ENCODE measurements at places on chromosomes 5 and 9.
A peak's percentile ranks its signal among the peaks of the same experiment; 100 is the strongest.

- H3K4me1 ChIP-seq, result no peaks in the 10 kb centered on the region
- no peak overlapping the region for H3K27ac ChIP-seq
- no peaks in the 10 kb centered on the region for H3K36me3 ChIP-seq
- no peaks in the 10 kb centered on the region for H3K27me3 ChIP-seq
- no peak for DNase-seq
Observed at GRCh38 chr5:82211855-82212572, 66.1 kb downstream of the RPS23 start.

- H3K27ac ChIP-seq, result no peak overlapping the region
- H3K4me3 ChIP-seq, result peak overlapping the region; percentile 63
- DNase-seq, result no peak
- H3K36me3 ChIP-seq, result no peaks in the 10 kb centered on the region
- peaks cover 4% of the 10 kb centered on the region for H3K4me1 ChIP-seq
- no peaks in the 10 kb centered on the region for H3K27me3 ChIP-seq
Observed at GRCh38 chr9:69671311-69671878, 776 bp downstream of the APBA1 start.

DNA sequence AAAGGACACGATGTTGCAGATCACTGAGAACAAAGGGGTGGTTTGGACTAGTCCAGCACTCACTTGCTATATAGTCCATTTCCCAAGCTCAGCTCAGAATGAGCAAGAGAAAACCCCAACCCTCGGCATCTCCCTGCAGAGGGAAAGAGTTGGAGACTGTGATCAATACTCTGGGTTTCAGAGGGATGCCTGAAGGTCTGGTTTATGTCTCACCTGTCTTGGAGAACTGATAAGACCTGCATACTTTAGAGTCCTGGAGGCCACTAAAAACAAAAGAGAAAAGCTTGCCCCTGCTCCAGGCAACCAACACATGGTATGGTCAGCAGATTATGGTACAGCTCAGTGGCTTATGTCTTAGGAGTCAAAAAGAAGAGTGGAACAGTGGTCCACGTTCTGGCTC, 1006.9 kb downstream of the CDH9 start:
- no peak for DNase-seq
- no peaks in the 10 kb centered on the region for H3K4me1 ChIP-seq
- no peaks in the 10 kb centered on the region for H3K27me3 ChIP-seq
- no peak overlapping the region for H3K4me3 ChIP-seq
- no peak overlapping the region for H3K27ac ChIP-seq

- no peak for DNase-seq
- H3K27me3 ChIP-seq, result no peaks in the 10 kb centered on the region
- no peak overlapping the region for H3K4me3 ChIP-seq
Observed at GRCh38 chr9:90890146-90890810, 88.7 kb downstream of the SYK start.

DNA sequence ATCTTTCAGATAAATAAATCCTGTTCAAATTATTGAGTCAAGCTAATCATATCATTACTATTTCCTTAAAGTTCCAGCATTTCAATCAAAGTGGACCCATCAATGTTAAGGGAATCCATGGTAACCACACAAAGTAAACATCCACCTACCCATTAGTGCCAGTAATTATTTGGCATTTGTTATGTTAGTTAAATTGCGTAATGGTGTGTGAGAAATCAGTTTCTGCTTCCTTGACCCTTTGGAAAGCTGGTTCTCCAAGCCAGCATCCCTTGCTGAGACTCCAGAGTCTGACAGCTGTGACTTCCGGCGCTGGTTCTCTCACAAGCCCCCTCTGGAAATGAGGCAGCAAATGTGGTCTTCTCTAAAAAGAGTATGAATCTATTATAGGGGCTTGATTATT, 308.6 kb upstream of the EFNA5 start:
- peaks cover 7% of the 10 kb centered on the region for H3K4me1 ChIP-seq
- no peaks in the 10 kb centered on the region for H3K27me3 ChIP-seq
- no peak overlapping the region for H3K27ac ChIP-seq
- no peaks in the 10 kb centered on the region for H3K36me3 ChIP-seq

- no peaks in the 10 kb centered on the region for H3K27me3 ChIP-seq
- H3K4me1 ChIP-seq, result no peaks in the 10 kb centered on the region
- DNase-seq, result no peak
- H3K27ac ChIP-seq, result no peak overlapping the region
- H3K4me3 ChIP-seq, result no peak overlapping the region
Observed at GRCh38 chr5:168481330-168481788, 4.9 kb upstream of the RARS1 start.

DNA sequence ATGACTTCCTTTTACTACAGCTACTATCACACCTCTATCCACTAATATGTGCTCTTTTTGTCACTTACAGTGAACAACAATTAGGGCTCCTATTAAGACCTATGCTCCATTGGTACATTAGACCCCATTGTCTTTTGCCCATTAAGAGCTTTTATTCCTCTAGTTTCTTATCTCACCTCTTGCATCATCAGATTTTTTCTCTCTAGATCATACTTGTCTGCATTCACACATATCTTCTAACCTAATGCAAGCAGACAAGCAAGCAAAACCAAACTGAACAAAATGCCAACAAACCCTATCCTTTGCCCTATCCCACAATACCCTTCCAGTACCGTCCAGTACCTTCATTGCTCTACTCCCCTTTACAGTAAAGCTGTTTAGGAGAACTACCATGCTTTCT, 10.1 kb upstream of the RBM27 start:
- H3K27ac ChIP-seq, result no peak overlapping the region
- H3K36me3 ChIP-seq, result no peaks in the 10 kb centered on the region
- no peak overlapping the region for H3K4me3 ChIP-seq
- no peak for DNase-seq
- H3K4me1 ChIP-seq, result no peaks in the 10 kb centered on the region
- H3K27me3 ChIP-seq, result no peaks in the 10 kb centered on the region

GRCh38 chr5:96566833-96567587, 95.2 kb upstream of the CAST start:
- H3K36me3 ChIP-seq, result no peaks in the 10 kb centered on the region
- H3K27me3 ChIP-seq, result no peaks in the 10 kb centered on the region
- H3K4me1 ChIP-seq, result peaks cover 2% of the 10 kb centered on the region

- no peaks in the 10 kb centered on the region for H3K27me3 ChIP-seq
- no peak for DNase-seq
- no peak overlapping the region for H3K4me3 ChIP-seq
- H3K36me3 ChIP-seq, result peaks cover 20% of the 10 kb centered on the region
- no peak overlapping the region for H3K27ac ChIP-seq
Observed at GRCh38 chr5:137933491-137933911, 44.2 kb downstream of the PKD2L2 start.

DNA sequence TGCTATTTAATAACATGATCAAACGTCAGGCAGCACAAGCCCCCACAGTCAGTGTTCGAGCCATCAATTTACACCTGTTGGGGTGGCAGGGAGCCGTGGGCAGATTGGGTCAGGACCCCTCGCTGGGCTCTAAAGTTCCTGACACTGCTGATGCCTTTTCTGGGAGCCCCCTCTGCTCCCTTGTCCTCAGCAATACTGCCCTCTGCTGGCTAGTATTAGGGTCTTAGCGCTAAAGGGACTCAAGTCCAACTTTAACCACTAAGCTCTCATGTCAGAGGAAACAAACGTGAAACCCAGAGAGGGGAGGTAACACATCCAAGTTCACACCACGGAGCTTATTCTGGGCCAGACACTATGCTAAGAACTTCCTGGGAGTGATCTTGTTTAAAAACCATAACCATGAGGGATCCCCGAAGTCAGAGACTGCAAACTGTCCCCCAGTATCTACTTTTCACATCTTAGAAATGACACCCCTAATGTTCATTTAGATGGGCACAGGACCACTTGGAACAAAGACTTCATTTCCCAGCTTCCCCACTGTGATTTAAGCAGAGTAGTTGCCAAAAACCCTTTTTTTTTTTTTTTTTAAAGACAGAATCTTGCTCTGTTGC, 20.4 kb downstream of the ANKS6 start:
- peaks cover 34% of the 10 kb centered on the region for H3K36me3 ChIP-seq
- H3K27ac ChIP-seq, result no peak overlapping the region
- DNase-seq, result peak; percentile 65
- H3K4me3 ChIP-seq, result no peak overlapping the region

- no peak for DNase-seq
- H3K27me3 ChIP-seq, result no peaks in the 10 kb centered on the region
- no peak overlapping the region for H3K27ac ChIP-seq
Observed at GRCh38 chr9:27771803-27772545, 198.7 kb upstream of the C9orf72 start.

DNA sequence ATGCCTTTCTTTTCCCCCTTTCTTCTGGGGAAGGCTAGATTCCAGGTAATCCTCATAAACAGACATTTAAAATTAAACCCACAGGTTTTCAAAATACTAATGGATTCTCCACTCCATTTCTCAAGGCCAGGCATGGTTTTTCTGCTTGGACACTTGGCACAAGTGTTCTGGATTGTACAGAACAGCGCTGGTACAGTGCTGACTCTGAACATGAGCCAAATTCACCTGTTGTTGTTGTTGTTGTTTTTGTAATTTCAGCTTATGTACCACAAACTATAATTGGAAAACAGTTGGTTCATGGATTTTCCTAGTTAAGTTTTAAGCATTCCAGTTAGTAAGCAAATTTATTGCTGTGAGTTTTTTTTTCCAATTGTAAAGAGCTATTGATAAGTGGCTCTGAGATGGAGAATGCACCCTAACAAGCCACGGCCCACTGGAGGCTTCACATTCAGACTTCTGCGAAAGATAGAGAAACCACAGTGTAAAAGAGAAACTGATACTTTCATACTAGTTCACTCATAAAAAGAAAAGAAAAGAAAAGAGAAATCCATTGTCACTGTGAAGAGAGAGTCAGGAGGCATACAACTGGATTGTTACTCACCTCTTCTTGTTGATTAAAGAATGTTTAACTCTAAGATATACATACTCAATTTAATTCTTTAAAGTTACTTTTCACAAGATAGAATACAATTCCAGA, 16.2 kb upstream of the ITGA1 start:
- no peak overlapping the region for H3K4me3 ChIP-seq
- H3K36me3 ChIP-seq, result no peaks in the 10 kb centered on the region
- H3K27ac ChIP-seq, result no peak overlapping the region
- H3K4me1 ChIP-seq, result peaks cover 10% of the 10 kb centered on the region
- no peak for DNase-seq

- H3K27ac ChIP-seq, result no peak overlapping the region
- H3K36me3 ChIP-seq, result no peaks in the 10 kb centered on the region
- H3K27me3 ChIP-seq, result no peaks in the 10 kb centered on the region
- no peak for DNase-seq
- H3K4me1 ChIP-seq, result peaks cover 9% of the 10 kb centered on the region
- no peak overlapping the region for H3K4me3 ChIP-seq
Observed at GRCh38 chr9:84917366-84918070, 248.0 kb downstream of the NTRK2 start.

DNA sequence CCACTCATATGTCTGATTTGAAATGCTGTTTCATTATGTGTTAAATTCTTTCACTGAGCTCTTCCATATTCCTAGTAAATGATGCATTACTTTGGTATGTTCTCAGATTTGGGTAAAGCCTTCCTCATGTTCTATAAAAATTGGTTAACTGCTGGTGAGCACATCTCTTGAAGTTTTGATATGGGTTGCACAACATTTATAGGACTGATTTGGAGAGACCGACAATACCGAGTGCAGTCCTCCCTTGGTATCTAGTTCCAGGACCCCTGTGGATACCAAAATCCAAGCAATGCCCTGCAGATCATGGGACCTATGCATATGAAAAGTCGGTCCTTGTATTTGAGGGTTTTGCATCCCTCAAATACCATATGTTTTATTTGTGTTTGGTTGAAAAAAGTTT, 37.8 kb downstream of the WDR36 start:
- no peak for DNase-seq
- peaks cover 13% of the 10 kb centered on the region for H3K4me1 ChIP-seq
- H3K36me3 ChIP-seq, result peaks cover 47% of the 10 kb centered on the region
- no peak overlapping the region for H3K4me3 ChIP-seq

Measured in neuronal stem cell (in vitro differentiated cells).